ENCODE measurements at places on chromosomes 1 and 21. TPM values are rescaled to one million over a fixed set of nuclear protein-coding genes. Genes with fewer than 3 reads are reported as not detected.

DNA sequence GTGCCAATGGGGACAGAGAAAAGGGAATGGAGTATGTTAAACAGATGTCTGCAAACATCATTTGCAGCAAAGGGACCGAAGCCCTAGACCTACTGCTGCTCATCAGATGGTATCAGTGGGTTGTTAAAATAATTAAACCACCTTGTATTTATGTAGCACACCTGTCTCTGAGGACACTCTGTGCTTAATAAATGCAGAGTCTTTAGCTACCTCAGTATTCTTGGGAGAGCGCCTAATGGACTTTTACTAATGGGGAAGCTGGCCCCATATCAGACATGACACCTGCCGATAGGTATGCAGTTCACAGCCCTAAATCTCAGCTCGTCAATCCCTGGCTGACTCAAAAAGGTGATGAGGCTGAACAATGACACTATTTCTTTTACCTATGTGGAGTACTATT, 54.4 kb downstream of the SYT6 start:
- DNase-seq, result no peak

DNA sequence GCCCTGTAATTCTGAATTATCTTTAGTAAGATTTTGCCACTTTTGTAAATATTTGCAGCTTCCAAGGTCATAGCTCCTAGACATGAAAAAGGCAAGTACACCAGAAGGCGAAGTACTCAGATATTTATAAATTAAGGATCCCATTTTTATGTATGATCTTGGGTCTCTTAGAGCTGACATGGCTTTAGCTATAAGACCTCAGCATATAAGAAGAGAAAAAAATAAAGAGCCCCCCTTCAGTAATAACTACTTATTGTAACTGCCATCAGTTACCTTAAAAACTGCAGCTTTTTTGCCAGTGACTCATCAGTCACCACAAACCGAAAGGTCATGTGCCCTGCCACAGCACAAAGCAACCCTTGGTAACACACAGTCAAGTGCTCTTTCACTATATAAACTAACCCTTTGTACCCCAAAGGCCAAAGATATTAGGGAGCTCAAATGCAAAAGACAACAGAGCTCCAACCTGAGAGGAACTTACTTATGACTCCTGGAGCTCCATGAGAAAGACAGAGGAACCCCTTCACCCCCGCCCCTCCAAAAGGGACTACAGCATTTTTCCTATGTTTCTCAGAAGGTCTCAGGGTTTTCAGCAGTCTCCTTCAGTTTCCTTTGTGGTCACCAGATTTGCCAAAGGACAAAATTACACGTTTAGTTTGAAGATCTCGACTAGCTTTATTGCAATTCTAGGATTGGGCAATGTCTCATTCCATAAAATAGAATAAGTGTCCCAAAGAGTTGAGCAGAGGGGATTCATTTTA, 219.8 kb upstream of the DUSP10 start:
- peak; percentile 37 for DNase-seq

GRCh38 chr1:230913496-230913895, 45.2 kb upstream of the C1orf198 start:
- no peak for DNase-seq

GRCh38 chr1:159088546-159089183, 12.1 kb upstream of the AIM2 start:
- no peak for DNase-seq

GRCh38 chr1:60949154-60949825, 133.1 kb upstream of the NFIA start:
- no peak for DNase-seq

GRCh38 chr1:21779613-21780521, 3.1 kb downstream of the USP48 start:
- no peak for DNase-seq

GRCh38 chr1:4745560-4745959, 91.2 kb downstream of the AJAP1 start:
- no peak for DNase-seq

DNA sequence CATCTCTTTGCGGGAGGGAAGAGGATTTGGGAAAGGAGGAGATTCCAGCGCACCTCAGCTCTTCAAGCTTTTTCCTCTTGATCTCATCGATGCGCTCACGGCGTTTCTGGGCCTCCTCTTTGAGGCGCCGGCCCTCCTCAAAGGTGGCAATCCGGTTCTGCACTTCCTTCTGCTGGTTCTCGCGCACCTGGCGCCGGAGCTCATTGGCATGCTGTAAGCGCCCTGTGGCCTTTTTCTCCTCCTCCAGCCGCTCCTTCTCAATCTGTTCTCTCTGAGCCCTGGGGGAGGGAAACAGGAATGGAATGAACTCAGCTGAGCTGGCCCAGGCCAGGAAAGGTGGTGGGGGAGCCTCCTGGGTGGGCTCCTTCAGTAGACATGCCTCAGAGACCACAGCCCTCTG, 10.4 kb upstream of the VSIG8 start:
- no peak for DNase-seq

DNA sequence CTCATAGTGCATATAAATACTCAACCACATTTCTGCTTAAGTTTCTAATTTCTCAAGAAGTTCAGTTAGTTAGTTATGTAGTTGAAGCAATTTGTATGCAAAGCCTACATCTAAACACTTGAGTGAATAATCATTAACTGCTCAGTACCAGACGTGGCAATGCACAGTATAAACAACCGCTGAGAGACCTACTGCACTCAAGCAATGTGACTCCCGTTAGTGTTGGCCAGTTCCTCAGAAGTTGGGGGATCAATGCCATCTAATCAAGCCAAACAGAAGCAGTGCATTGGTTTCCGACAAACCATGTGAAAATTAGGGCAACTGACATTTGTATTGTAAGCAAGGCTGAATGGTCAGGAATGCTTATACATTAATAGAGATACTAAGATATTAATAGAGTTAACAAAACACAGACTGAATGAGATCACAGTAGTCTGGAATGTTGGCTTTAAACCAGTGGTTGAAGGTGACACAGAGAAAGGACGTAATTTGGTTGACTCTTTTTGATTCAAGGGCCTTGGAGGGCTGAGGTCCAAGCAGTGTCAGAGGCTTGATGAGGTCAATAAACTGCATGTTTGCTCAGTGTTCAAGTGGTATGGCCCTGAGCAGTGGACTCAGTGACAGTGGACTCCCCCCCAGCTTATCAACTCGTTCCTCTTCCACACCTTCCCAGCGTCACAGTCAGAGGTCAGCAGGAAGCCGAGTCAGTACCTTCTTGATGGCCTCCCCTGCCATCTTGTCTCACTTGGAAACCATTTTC, 255.5 kb downstream of the CTH start:
- DNase-seq, result no peak

- DNase-seq, result no peak
These were observed 62.1 kb downstream of the GNG12 start for GRCh38 chr1:67771152-67771551.

DNA sequence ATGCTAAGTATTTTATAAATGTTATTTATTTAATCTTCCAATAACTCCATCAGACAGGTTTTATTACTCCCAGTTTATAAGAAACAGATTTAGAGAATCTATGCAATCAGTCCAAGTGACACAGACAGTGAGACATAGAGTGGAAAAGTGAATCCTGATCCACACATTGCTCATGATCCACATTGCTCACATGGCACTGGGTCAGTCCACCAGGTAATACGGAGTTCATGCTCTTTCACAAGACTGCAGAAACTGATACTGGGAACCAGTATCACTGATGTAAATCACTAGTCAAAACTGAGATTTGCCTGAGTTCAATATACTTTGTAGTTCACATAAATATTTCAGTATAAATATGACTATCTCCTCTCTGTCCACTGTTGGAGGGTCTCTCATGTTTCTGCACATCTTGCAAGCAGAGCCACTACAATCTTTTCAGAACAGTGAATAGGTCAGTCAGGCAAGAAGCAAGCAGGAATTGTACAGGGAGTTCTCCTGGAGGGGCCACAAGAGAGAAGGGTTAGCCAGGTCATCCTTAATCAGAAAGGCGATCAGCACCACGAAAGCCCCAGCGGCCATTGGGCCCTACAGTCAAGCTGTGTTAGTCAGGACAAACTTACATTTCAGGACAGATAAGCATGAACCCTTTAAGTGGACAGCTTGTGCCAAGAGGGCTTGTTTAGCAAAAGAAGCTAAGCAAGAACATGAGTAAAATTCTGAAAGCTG, 275.4 kb upstream of the NR5A2 start:
- DNase-seq, result no peak

DNA sequence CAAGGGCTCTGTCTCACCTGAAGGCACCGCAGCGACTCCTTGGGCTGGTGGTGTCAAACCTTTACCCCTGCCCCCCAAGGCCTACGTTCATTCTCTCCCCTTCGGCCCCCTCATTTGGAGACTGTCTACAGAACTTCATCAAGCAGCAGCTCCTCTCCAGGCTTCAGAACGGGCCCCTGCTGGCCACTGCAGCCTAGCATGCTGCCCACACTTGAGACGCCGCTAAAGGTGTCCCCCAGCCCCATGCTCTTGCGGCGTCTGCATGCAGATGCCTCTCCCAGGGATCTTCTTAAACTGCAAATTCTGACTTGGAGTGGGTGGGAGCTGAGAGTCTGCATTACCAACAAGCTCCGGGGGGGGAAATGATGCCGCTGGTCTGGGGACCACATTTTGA, 104.2 kb downstream of the PRDM2 start:
- no peak for DNase-seq

DNA sequence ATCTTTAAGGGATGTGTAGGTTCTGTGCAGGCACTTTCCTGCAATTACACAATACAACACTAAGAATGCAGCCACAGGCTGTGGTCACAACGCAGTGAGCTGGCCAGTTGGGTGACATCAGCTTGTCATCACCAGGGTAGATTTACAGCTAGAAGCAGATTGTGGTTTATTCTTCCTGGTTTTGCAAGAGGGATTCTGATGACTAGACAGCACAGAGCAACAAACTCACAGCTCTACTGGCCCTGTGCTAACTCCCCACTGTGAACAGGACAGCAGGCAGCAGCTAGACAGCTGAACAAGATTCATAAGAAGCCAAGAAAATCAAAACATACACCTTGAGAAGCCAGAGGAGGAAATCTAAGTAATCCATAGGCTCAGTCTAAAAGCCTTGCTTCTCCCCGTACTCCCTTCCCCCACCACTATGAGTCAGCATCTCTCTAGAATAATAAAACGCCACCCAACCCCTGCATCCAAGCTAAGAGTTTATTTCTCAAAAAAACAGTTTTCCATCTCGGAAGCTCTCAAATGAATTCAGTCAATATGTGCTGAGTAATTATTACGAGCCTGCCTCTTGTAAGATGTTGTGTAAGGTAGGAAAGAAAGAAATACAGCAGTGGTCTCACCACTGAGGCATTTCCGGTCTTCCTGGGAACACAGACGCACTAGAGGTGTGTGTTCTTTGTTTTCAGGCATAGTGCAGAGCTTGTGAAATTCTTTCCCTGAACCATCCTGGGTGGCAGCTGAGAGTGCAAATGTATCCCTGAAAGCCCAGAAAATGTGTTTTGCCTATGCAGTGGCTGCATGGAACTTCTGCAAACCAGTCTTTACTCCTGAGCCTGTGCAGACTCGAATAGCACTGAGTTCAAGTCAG, 162.8 kb downstream of the NTPCR start:
- peak; percentile 31 for DNase-seq

GRCh38 chr1:223227486-223228196, 84.6 kb upstream of the TLR5 start:
- DNase-seq, result no peak

GRCh38 chr1:165114889-165115285, 241.6 kb downstream of the LMX1A start:
- no peak for DNase-seq

GRCh38 chr1:31795801-31796621, 19.8 kb downstream of the SPOCD1 start:
- no peak for DNase-seq

- no peak for DNase-seq
These were observed 85.8 kb upstream of the DIRAS3 start for GRCh38 chr1:68136187-68136586.

DNA sequence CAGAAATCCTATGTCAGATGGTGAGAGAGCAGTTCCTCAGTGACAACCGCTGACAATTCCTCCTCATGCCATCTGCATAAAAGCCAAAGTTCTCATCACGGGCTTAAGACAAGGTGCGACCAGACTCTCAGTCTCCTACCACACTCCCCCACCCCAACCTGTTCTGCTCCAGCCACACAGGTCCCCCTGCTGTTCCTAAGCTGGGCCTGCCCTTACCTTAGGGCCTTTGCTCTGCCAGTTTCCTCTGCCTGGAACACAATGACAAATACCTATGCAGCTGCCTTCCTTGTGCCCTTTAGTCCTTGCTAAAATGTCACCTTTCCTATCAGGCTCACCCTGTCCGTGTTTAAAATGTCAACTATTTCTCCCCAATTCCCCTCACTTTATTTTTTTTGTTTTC, 382.2 kb downstream of the NTNG1 start:
- no peak for DNase-seq

GRCh38 chr1:169338617-169339016, 29.0 kb downstream of the NME7 start:
- DNase-seq, result no peak

DNA sequence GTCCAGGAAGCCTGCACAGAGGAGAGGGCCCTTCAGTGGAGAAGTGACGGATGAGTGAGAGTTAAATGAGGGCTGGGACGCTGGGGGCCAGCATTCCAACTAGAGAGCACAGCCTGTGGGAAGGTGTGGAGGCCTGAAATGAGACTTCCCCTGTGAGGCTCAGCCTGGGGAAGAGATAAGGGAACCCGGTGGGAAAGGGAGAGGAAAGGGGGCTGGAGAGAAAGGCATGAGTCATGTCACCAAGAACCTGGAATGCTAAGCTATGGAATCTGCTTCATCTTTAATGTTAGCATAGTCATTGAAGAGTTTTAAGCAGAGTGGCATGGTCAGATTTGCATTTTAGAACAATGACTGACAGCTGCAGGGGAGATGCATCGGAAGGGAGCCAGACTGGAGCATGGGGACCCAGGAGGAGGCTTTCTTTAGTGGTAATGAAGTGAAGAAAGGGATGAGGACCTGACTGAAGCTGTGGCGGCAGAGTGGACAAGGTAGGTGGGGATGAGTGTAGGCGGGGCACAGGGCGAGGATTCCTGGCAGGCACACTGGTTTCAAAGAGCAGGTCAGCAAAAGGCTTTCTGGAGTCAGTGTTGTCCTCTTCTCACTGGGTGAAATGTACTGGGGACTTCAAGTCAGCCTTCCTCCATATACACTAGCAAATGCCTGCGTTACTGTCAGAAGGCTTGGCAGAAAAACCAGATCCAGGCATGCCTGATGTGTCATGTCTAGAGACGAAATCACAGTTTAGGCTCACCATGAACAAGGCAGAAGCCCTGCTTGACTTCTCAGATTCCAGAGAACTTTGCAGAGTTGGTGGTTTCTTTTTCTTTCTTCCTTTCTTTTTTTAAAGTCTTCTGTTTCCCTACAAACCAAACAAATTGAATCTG, 8.0 kb downstream of the RGL1 start:
- DNase-seq, result no peak

TDRD10 gene
- total RNA-seq, result not detected

SPOCD1 gene
- 0.07 TPM for total RNA-seq

PPIAL4G gene
- total RNA-seq, result 0.05 TPM

C1orf167 gene
- not detected for total RNA-seq

LCE1A gene
- total RNA-seq, result not detected

IVL gene
- total RNA-seq, result not detected

OR6K6 gene
- total RNA-seq, result not detected

MACO1 gene
- 15.8 TPM for total RNA-seq

PLEKHO1 gene
- 31.2 TPM for total RNA-seq

MFN2 gene
- 69.5 TPM for total RNA-seq

Measured in activated T-helper 2 cell treated with anti-CD3 and anti-CD28 coated beads, Interferon-gamma antibody, Interleukin-2, Interleukin-4, amounts not matched to agents 10 μg/mL and 5 μg/mL and 100 μg/mL, durations not matched to agents 14 hours and 24 hours and 36 hours (primary cell).